Stimulated activated CD4-positive, alpha-beta T cell treated with anti-CD3 and anti-CD28 coated beads, TNF-alpha, amount 100 ng/mL, for 4 hours (primary cell): ENCODE measurements at places on chromosomes 1 and 21.

GRCh38 chr1:212442408-212442807 is 9.7 kb downstream of the NENF start:
- no peak for DNase-seq

DNA sequence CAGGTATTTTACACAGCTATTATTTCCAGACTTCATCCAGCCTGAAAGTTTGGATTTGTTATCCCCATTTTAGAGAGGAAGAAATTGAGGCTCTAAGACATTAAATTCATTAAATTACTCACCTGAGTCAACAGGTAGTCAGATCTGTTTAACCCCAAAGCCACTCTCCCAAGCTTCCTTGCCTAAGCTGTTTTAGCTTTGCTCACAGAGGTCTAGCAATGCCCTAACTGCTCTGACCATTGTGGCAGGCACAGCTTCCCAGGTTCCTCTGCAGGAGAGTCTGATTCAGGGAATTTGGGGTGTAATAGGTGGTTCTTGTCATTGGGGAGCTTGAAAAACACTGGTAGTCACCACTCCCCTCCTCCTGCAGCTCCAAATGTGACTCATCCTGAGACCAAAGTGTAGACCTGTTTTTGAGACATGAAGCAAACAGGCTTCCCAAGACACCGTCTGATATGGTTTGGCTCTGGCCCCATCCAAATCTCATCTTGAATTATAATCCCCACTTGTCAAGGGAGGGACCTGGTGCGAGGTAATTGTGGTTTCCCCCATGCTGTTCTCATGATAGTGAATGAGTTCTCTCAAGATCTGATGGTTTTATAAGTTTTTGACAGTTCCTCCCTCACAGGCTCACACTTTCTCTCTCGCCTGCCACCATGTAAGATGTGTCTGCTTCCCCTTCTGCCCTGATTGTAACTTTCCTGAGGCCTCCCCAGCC is 142.8 kb upstream of the DNAH14 start:
- DNase-seq, result no peak

DNA sequence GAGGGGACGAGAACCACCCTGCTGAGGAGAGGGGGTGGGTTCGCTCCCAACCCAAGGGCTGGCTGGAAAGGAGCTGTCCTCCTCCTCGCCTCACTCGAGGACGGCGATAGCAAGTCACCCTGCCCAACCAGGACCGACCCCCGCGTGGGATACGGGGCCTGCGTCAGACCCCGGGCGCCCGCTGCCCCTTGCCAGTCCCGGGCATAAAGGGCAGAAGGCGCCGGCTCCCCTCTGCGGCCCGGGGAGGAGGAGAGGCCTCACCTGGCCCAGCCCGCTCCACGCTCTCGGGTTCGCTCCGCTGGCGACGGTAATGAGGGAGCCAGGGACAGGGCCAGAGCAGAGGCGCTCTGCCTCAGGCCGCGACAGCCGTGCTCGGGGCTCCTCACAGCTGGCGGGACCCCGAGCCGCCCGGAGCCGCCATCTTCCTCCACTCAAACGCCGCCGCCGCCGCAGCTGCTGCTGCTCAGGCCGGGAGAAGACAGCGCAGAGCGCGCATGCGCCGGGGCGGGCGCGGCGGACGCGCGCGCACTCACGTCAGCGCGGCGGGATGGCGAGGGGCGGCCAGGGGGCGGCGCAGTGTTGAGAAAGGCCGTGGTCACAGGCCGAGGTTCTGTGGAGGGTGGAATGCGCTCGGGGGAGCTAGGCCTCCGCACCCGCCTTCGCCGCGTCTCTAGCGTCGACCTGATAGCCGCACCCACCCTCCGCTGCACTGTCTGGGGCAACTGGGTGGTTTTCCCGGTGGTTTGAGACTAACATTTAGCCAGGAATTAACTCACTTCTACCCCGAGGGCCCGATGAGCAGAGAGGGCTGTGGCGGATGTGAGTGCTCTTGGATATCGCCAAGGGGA is at the start of gene FBXO42:
TSS of gene FBXO42 (minus strand) at position 487 of the 848 bp plus-strand sequence. CDS start 37,062 bp downstream, outside the sequence.
- peak; percentile 83 for DNase-seq

GRCh38 chr1:86906419-86906818 is 7.5 kb downstream of the SELENOF start:
- no peak for DNase-seq

DNA sequence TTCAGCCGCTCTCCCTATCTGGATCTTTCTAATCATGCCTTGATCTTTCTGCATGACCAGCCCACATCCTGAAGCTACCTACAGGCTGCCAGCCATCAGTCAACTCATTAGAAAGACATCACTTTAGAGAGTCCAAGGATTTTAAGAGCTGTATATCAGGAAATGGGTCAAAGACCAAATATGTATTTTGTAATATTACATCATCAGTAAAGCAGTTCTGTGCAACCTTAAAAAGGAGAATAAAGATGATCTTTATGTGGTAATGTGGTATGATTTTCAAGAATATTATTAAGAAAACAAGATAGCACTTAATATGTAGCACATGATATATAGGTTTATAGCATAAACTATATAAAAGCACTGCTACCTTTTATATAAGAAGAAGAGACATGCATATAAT is 47.6 kb downstream of the SLC30A7 start:
- DNase-seq, result no peak

GRCh38 chr1:197184190-197184589 is 37.7 kb upstream of the ASPM start:
- DNase-seq, result no peak

GRCh38 chr1:67952071-67952470 is 98.4 kb downstream of the DIRAS3 start:
- DNase-seq, result no peak

DNA sequence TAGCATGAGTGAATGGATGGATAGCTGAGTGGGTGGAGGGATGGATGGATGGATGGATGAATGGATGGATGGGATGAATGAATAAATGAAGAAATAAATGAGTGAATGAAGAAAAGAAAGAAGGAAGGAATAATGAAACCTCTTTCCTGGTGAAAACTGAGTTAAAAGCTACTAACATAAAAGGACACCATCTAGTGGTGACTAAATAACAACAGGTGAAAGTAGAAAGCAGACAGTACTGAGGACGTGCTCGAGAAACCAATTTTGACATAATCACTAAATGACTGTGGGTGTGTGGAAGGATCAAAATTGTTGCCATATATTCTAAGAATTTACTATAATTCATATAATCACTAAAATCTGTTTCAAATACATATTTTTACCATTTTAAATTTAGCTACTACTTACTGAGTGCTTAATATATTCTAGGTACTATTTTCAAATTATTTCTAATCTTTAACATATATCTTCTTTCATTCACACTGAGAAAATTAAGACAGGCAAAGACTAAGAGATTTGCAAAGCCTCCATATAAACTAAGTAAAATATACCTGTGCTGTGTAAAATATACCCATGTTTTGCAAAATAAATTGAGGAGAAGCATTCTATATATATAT is 522.9 kb downstream of the LRRIQ3 start:
- no peak for DNase-seq

DNA sequence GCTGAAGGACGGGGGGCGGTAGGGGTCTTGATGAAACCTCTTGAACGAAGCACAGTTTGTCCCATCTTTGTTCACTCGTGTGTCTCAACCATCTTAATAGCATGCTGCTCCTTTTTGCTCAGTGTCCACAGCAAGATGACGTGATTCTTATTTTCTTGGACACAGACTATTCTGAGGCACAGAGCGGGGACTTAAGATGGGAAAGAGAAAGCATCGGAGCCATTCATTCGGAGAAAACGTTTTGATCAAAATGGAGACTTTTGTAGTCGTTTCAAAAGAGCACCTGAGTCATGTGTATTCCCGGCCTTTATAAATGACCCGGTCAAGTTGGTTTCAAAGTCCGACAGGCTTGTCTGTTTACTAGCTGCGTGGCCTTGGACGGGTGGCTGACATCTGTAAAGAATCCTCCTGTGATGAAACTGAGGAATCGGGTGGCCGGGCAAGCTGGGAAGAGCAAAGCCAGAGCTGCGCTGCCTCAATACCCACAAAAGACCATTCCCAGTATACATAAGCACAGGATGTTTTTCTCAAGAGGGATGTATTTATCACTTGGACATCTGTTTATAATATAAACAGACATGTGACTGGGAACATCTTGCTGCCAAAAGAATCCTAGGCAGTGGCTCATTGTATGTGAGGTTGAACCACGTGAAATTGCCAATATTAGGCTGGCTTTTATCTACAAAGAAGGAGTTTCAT is 18.5 kb downstream of the ETS2 start:
- DNase-seq, result no peak

- DNase-seq, result no peak
These were observed 122.0 kb downstream of the GLIS1 start for GRCh38 chr1:53616927-53617326.

- no peak for DNase-seq
These were observed 7.3 kb upstream of the IFNGR2 start for GRCh38 chr21:33395891-33396331.

DNA sequence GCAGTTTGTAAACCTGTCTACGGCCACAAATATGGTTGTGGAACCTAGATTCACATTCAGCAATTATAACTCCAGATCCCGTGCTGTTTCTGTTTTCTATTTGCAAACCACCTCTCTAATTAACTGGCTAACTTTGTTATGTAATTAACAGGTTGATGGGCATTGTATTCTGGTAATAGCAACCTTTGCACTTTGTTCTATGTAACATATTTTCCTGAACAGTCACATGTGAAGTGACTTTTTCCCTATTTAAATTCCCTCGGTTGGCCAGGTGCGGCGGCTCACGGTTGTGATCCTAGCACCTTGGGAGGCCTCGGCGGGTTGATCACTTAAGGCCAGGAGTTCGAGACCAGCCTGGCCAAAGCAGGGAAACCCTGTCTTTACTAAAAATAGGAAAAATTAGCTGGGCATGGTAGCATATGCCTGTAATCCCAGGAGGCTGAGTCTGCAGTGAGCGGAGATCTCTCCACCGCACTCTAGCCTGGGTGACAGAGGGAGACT is 1.4 kb downstream of the ACADM start:
- DNase-seq, result no peak

DNA sequence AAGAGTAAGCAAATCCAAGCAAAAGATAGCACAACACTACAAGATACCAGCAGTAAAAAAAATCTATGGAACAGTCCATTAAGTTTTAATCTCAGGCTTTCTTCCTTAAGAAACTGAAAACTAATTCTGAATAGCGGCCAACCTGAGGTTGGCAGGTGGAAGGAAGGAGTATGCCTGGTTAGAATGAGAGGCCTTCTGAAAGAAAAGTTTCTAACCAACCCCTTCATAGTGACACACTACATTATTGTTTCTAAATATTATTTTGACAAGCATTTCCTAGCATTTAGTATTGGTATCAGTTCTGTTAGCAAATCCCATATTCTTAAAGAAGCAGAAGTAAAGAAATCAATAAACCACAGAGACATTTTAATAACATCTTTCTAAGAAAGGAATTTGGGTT is 205.7 kb upstream of the PTBP2 start:
- no peak for DNase-seq

GRCh38 chr21:44517175-44517899 is 22.7 kb downstream of the KRTAP10-1 start:
- DNase-seq, result no peak

DNA sequence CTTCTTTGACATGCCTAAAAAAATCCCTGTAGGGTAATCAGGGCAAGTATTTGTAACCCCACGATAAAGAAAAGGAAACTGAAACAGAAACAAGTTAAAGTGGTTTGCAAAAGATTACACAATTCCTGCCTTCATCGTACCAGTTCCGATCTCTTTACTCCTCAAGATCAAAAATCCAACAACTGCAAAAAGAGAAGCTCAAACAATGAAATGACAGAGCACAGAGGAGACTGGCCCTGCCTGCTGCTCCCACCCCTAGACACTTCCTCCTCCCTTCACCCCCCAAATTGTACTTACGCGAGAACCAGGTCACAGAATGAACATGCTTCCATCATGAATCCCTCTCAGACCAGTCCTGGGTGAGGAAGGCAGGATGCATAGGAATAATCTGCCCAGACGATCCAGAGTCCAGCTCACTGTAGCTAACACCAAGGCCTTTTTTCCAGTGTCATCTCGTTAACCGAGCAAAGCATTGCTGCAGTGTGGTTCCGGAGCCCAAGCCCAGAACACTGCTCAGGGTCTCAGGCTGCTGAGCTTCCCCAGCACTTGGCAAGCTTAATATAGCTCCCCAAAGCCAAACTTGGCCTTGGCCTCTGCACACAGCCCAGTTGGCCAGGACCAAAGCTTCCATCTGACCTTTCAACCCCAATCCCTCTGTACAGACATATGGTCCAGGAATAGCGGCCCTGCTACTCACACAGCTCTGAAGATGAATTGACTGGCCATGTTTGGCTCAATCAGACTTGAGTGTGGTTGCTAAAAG is 20.3 kb downstream of the RXRG start:
- no peak for DNase-seq
